ENCODE measurements at places on chromosomes 2 and 18.

- DNase-seq, result no peak
Observed at GRCh38 chr18:48938827-48939204, 11.9 kb downstream of the SMAD7 start.

- DNase-seq, result peak; percentile 87
Observed at GRCh38 chr2:142872882-142873724, 4.4 kb upstream of the KYNU start.

- DNase-seq, result no peak
Observed at GRCh38 chr18:78046631-78047030, 797.0 kb downstream of the GALR1 start.

- DNase-seq, result peak; percentile 49
Observed at GRCh38 chr2:101277111-101277510, 24.4 kb downstream of the CNOT11 start.

GRCh38 chr2:111071600-111072171 lies 49.0 kb upstream of the BCL2L11 start:
- peak; percentile 92 for DNase-seq

GRCh38 chr18:56377231-56377630 lies 261.2 kb downstream of the TXNL1 start:
- DNase-seq, result no peak

- DNase-seq, result peak; percentile 62
Observed at GRCh38 chr2:235378246-235378645, 115.6 kb upstream of the AGAP1 start.

All from M059J (cell line).